Osteoblast (primary cell): ENCODE measurements at places on chromosomes 13 and 19.
A peak's percentile ranks its signal among the peaks of the same experiment; 100 is the strongest.

DNA sequence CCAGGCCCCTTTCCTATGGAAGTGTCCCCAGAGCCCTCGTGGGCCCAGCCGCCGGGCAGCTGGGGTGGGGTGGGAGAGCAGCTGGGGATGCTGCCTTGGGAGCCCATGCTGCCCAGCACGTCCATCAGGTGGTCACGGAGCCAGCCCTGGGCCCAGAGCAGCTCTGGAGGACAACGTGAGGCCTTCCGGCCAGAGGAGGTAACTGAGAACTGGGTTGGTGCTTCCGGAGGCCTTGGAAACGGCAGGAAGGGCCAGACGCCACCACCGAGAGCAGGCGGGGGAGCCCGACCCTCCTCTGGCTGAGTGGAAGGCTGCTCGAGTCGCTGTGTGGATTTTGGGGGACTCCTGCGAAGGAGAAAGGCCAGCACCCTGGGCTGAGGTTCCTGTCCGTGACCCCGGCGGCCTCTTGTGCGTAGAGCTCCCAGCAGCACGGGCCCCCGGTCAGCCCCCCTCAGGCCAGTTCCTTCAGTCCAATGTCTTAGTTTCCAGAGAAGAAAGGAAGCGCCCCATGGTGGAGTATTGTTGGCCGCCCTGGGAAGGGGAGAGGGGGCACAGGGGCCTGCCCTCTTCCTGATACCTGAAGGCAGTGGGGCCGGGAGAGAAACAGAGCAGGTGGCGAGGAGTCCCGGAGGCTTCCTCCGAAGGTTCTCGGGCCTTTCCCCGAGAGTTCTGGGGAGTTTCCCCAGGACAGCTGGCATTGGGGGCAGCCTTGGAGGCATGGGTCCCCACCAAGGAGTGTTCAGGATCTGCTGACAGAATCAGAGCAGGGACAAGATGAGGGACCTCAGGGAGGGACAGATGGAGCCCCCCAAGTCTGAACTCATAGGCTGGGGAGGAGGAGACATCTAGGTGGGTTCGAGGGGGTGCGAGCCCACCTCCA, 68.8 kb downstream of the MLLT1 start:
- peak; percentile 77 for DNase-seq
- no peaks in the 10 kb centered on the region for H3K27me3 ChIP-seq
- no peak overlapping the region for H3K4me3 ChIP-seq
- no peak overlapping the region for H3K27ac ChIP-seq

GRCh38 chr13:109087916-109088623, 458.7 kb downstream of the MYO16 start:
- DNase-seq = no peak
- no peak overlapping the region for H3K4me3 ChIP-seq
- H3K27me3 ChIP-seq = no peaks in the 10 kb centered on the region
- no peak overlapping the region for H3K27ac ChIP-seq
- no peaks in the 10 kb centered on the region for H3K36me3 ChIP-seq

DNA sequence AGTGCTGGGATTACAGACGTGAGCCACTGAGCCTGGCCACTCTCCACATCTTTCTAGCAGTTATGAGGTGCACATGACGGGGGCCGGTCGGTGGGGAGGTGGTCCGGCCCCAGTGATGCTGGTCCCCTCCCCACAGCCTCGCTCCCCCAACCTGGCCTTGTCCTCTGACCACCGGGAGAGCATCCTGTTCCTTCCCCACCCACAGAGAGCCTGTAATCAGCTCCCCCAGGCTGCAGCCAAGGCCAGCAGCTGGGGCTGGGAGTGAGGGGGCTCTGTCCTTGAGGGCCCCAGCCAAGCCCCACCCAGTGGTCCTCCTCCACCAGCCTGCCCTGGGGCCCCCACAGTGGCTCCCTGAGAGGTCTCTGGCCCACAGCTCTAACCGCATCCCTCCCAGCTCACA, 3.0 kb upstream of the INSL3 start:
- no peak overlapping the region for H3K4me3 ChIP-seq
- H3K27me3 ChIP-seq = no peaks in the 10 kb centered on the region
- DNase-seq = peak; percentile 73
- no peaks in the 10 kb centered on the region for H3K4me1 ChIP-seq
- no peaks in the 10 kb centered on the region for H3K36me3 ChIP-seq

- H3K4me3 ChIP-seq = no peak overlapping the region
- peaks cover 22% of the 10 kb centered on the region for H3K27me3 ChIP-seq
- H3K27ac ChIP-seq = no peak overlapping the region
- H3K4me1 ChIP-seq = no peaks in the 10 kb centered on the region
- DNase-seq = peak; percentile 66
These were observed 53.2 kb downstream of the GPR12 start for GRCh38 chr13:26707122-26708006.

GRCh38 chr19:42467183-42467760, 24.5 kb upstream of the CXCL17 start:
- peaks cover 17% of the 10 kb centered on the region for H3K4me1 ChIP-seq
- H3K36me3 ChIP-seq = no peaks in the 10 kb centered on the region
- H3K27ac ChIP-seq = no peak overlapping the region
- DNase-seq = peak; percentile 74
- peaks cover 38% of the 10 kb centered on the region for H3K27me3 ChIP-seq
- H3K4me3 ChIP-seq = no peak overlapping the region

- H3K4me1 ChIP-seq = peaks cover 85% of the 10 kb centered on the region
- H3K27me3 ChIP-seq = no peaks in the 10 kb centered on the region
- peak; percentile 93 for DNase-seq
- H3K27ac ChIP-seq = peak overlapping the region; percentile 98
- peaks cover 48% of the 10 kb centered on the region for H3K36me3 ChIP-seq
These were observed 11.2 kb downstream of the ACTN4 start for GRCh38 chr19:38658462-38659306.
